Cardiac ventricle fibroblast (primary cell): ENCODE measurements at places on chromosomes 3 and 15. TPM values are rescaled to one million over a fixed set of nuclear protein-coding genes. Genes with fewer than 3 reads are reported as not detected.

The DPPA4 gene
- not detected in 2 replicates for total RNA-seq

The FSD2 gene
- not detected in 2 replicates for total RNA-seq

The CCR9 gene
- not detected in 2 replicates for total RNA-seq

The ZFAND6 gene
- 51.4 and 66.6 TPM in 2 replicates for total RNA-seq

The TM4SF18 gene
- 1.1 and 1.2 TPM in 2 replicates for total RNA-seq

The CORO2B gene
- 30.8 and 36.8 TPM in 2 replicates for total RNA-seq

The C3orf22 gene
- total RNA-seq = not detected in 2 replicates

The BRPF1 gene
- total RNA-seq = 8.2 and 10.7 TPM in 2 replicates

The SKIL gene
- 10.4 and 14.6 TPM in 2 replicates for total RNA-seq

The TRH gene
- not detected in 2 replicates for total RNA-seq

The CPLX3 gene
- total RNA-seq = not detected in 2 replicates

The SUCNR1 gene
- not detected in 2 replicates for total RNA-seq

The KLHL40 gene
- not detected in 2 replicates for total RNA-seq

The C2CD4A gene
- total RNA-seq = 0.05 and 0.06 TPM in 2 replicates

The VWA5B2 gene
- total RNA-seq = 0.05 and 0.06 TPM in 2 replicates

The MAP1A gene
- 22.8 and 24.6 TPM in 2 replicates for total RNA-seq

The CHRD gene
- total RNA-seq = 1.0 and 2.2 TPM in 2 replicates

The TRAK1 gene
- total RNA-seq = 17.6 and 18.7 TPM in 2 replicates

The CIDEC gene
- total RNA-seq = 32.9 and 37.6 TPM in 2 replicates

The PPM1M gene
- 16.3 and 20.8 TPM in 2 replicates for total RNA-seq

The TF gene
- 0.10 and 0.12 TPM in 2 replicates for total RNA-seq

The CCDC54 gene
- total RNA-seq = not detected in 2 replicates
